ENCODE measurements at places on chromosomes 5 and 9. TPM values are rescaled to one million over a fixed set of nuclear protein-coding genes. Genes with fewer than 3 reads are reported as not detected.

The PRSS3 gene
- total RNA-seq: not detected

The SLC34A3 gene
- not detected for total RNA-seq

The GEMIN5 gene
- 12.0 TPM for total RNA-seq

The TLX3 gene
- total RNA-seq: not detected

The ZDHHC12 gene
- 13.1 TPM for total RNA-seq

The STPG3 gene
- total RNA-seq: not detected

The PCDHA12 gene
- total RNA-seq: not detected

The SPINK6 gene
- total RNA-seq: not detected

The KCNN2 gene
- 0.32 TPM for total RNA-seq

The TAS2R1 gene
- not detected for total RNA-seq

The ARRDC1 gene
- 20.6 TPM for total RNA-seq

The PSAT1 gene
- 1.7 TPM for total RNA-seq

The ZFP37 gene
- 6.8 TPM for total RNA-seq

The IL7R gene
- total RNA-seq: 8.6 TPM

The C5orf34 gene
- 2.3 TPM for total RNA-seq

All from aorta (tissue), 5 donors.